Fibroblast of villous mesenchyme (primary cell): ENCODE measurements at places on chromosomes 7 and 10. TPM values are rescaled to one million over a fixed set of nuclear protein-coding genes. Genes with fewer than 3 reads are reported as not detected.

- no peak for DNase-seq
These were observed 14.9 kb upstream of the MALRD1 start for GRCh38 chr10:19033741-19034140.

- DNase-seq: no peak
These were observed 84.0 kb downstream of the PTPN20 start for GRCh38 chr10:46995234-46995633.

DNA sequence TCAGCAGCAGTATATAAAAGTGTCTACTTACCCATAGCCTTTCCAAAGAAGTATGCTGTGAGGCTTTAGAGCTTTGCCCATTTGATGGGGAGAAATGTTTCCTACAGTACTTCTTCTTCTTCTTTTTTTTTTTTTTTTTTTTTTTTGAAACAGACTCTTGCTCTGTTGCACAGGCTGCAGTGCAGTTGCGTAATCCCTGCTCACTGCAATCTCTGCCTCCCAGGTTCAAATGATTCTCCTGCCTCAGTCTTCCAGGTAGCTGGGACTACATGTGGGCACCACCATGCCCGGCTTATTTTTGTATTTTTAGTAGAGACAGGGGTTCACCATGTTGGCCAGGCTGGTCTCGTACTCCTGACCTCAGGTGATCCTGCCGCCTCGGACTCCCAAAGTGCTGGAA, 101.7 kb upstream of the TMEM26 start:
- peak; percentile 24 for DNase-seq

GRCh38 chr10:131872827-131873375, 27.9 kb upstream of the PPP2R2D start:
- DNase-seq: no peak

DNA sequence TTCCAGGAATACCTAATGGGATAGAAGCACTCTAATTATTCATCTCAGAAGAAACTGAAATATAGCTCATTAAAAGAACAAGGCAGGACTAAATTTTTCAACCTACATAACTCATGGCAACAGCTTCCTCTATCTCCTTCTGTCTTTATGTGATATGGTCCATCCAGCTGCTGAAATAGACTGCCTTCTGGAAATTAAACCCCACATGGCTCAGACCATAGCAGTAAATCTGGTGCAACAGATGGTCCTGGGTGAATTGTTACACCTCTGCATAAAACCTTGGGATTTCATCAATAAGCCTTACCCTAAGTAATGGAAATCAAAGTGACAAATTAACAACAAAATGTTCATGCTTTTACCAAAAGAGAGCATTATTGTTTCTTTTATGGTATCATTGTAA, 205.6 kb upstream of the CSTF2T start:
- no peak for DNase-seq

- peak; percentile 65 for DNase-seq
These were observed at the start of gene CTBP2 for GRCh38 chr10:125159932-125160855. Gene CTBP2, minus strand, starts transcription at chr10:125160563.

- DNase-seq: no peak
These were observed 65.6 kb downstream of the IGF2BP3 start for GRCh38 chr7:23404546-23405239.

DNA sequence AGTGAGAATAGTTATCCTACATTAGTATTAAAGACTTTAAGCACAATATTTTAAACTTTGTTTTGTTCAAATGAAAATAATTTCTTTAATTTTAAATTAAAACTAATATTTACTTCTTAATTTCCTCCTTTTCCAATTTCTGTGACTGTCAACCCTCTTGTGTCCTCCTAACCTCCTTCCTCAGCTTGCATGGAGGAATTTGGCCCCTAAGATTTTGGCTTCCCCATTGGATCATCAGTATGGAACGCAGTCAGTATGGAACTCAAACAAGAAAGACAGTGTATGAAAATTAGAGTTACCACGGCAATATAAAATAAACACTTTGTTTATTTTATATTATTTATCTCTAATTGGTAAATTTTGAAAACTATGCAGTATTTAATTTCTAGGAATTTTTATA, 91.2 kb downstream of the CYP51A1 start:
- DNase-seq: no peak

DNA sequence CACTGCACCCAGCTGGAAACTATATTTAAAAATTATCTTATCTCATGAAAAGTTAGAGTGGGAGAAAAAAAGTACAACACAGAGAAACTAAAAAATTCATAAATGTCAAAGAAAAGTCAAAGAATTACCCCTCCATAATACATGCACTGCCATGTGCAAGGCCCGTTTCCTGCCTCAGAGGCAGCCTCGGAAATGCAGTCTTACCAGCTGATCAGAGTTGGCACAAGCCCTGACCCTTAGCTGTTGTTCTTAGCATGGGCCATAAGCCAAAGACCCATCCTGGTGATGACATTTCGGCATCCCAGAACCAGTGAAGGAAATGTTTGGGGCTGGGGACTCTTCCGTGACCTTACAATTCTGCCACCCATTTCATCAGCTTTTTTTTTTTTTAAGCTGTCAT, 21.6 kb downstream of the RBM48 start:
- DNase-seq: no peak

DNA sequence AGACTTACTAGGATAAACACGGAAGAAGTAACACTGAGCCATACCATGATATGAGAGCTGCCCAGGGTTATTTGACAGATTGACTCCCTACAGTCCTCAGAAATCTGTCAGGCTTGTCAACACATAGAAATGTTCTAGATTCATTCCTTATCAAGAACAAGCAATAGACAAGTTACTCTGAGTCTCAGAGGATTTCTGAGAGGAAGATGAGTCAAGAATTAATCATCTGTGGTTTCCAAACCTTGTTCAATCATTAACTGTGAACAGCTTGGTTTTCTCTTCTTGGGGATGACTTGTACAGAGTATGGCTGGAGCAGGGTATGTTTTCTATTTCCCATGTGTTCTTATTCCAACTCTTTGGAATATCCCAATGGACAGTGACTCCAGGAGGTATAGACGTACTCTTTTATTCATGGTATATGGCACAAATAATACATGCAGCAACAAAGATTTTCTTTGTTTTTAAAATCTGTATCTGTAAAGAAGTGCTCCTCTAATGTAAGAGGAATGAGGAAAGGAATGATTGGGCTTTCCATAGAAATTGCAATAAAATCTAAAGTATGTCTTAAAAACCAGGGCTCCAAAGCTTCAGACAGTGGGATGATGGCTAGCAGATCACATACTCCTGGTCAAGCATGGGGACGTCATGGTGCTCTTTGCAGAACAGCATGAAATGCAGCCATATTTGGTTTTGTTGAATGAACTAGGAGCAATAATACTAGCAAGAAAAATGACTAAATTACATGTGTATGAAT, 11.9 kb upstream of the SFR1 start:
- DNase-seq: peak; percentile 82

DNA sequence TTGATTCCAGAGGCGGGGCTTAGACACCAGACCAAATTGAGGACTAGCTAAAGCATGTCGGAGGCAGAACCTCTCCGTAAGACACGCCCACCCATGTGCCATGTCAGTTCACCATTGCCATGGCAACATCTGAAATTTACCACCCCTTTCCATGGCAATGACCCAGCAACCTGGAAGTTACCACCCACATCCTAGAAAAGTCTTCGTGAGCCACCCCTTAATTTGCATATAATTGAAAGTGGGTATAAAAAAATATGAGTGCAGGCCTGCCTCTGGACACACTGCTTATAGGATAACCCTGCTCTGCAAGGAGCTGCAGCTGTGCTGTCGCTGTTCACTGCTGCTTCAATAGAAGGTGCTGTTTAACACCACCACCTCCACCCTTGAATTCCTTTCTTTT, 28.0 kb downstream of the TMEM270 start:
- DNase-seq: no peak

GRCh38 chr7:31234836-31235605, 105.5 kb downstream of the NEUROD6 start:
- no peak for DNase-seq

GRCh38 chr7:16067711-16068110, 353.6 kb downstream of the CRPPA start:
- no peak for DNase-seq

GRCh38 chr10:49024484-49024883, 84.8 kb upstream of the LRRC18 start:
- no peak for DNase-seq

DNA sequence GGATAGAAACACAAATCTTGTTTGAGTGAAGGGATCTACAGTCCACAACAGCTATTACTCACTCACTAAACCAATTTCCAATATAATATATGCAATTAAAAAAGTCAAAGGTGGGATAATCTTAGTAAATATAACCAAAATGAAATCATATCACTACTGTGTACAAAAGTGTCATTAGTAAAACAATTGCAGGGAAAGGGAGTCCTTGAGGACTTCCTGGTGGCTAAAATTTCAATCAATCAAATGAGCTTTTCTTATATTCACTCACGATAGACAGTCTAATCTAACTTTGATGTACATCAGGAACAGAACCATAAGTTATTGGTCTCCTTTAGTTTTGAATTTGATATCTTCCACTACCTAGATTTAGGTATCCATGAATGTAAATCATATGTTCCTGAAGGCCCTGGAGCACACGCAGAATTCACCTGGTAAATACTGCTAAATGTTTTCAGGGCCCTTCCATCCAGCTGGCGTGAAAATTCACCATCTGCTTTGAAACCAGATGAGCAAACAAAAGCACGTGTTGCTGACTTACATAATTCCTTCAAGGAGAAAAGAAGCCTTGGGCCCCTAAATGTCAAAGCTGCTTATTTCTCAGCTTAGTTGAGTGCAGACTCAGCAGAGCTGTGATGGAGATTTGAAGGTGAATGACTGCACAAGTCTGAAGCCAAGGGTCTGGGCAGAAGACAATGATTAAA, 159.3 kb upstream of the TMEM196 start:
- DNase-seq: no peak

DNA sequence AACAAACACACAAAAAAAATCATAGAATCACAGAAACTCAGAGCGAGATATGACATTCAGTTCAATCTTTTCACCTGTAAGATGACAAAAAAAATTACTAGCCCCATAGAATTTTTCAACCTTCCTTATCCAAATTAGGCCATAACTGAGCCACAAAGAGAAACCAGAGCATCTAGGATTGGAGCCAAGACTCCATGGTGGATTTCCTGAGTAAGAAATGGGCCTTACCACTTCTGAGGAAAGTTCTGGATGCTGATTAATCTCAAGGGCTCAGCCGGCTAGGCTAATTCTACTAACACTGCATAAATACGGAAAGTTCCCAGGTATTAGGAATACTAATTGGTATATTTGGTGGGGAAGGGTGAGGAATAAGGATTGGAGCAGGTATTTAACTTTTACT, 16.8 kb downstream of the LIPM start:
- DNase-seq: no peak

GRCh38 chr10:114349522-114350215, 54.6 kb downstream of the AFAP1L2 start:
- peak; percentile 99 for DNase-seq

Gene PODXL
- total RNA-seq: 5.8 and 17.3 TPM in 2 replicates

Gene SPAG6
- total RNA-seq: not detected in 2 replicates

Gene CALML5
- not detected in 2 replicates for total RNA-seq

Gene HERPUD2
- 23.2 and 30.7 TPM in 2 replicates for total RNA-seq

Gene C10orf62
- total RNA-seq: not detected in 2 replicates

Gene ZNF727
- not detected in 2 replicates for total RNA-seq

Gene WAPL
- 45.1 and 64.8 TPM in 2 replicates for total RNA-seq
